Activated naive CD4-positive, alpha-beta T cell treated with anti-CD3 and anti-CD28 coated beads, Interleukin-2, amount 50 U/mL, for 72 hours (primary cell): ENCODE measurements at places on chromosomes 4 and X.

GRCh38 chrX:149275836-149276235, 229.3 kb downstream of the IDS start:
- DNase-seq: no peak

DNA sequence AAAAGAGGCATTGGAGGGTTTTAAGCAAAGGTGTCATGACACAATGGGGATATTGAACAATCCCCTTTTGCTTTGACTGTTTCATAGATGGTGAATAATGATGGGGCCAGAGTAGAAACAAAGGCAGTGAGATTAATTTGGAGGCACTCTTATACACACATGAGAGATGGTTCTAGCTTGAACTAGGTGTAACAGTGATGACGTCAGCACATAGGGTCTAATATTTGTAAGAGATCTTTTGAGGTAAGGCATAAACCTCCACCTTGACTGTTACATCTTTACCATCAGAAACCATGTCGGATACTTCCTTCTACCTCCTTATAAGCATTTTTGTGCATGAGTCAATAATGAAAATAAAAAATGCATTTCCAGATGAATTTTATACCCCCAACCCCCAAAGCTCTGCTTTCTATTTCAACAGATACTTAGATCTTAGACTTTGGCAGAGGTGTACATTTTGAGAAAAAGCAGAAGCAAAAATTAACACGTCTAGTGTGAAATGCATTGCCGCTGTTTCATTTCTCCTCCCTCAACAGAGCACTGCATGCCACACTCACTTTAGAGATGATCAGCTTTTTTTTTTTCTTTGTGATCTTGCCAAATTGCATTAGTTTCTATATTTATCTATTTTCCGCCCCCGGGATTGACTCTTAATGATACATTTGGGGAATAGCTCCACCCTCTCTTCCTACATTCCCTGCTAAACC, 87.2 kb downstream of the HS3ST1 start:
- no peak for DNase-seq

DNA sequence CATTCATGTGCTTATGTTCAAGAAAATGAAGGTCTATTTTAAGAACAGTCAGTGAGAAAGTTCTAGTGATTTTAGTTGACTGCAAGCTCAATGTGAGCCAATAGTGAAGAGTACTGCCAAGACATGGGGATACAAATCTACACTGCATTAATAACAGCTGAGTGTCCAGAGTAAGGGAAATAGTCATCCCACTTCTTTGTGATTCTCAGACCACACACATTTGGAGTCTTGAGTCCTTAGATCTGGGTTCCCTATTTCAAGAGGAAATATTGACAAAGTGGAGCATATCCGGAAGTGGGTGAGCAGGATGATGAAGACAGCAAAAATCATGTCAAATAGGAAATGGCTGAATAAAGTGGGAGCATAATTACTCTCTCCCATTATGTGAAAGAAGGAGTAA, 171.1 kb downstream of the LARP7 start:
- no peak for DNase-seq

DNA sequence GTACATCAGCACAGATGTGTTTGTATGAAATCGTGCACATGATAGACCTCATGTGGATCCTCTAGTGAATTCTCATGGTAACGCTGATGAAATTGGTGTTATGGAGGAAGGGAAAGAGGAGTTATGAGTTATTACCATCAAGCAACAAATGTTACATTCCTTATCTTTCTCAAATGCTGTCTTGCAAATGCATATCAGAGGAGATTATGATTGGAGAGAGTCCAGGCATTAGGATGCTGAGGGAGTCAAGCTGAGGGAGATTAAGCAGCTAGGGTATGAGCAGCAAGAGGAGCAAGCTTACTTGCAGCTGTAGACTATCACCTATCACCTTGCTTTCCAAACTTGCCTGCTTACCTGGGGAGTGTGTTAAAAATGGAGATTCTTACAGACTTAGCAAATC, 36.8 kb upstream of the SFRP2 start:
- DNase-seq: no peak

GRCh38 chr4:1035510-1035909, 24.1 kb downstream of the FGFRL1 start:
- no peak for DNase-seq

DNA sequence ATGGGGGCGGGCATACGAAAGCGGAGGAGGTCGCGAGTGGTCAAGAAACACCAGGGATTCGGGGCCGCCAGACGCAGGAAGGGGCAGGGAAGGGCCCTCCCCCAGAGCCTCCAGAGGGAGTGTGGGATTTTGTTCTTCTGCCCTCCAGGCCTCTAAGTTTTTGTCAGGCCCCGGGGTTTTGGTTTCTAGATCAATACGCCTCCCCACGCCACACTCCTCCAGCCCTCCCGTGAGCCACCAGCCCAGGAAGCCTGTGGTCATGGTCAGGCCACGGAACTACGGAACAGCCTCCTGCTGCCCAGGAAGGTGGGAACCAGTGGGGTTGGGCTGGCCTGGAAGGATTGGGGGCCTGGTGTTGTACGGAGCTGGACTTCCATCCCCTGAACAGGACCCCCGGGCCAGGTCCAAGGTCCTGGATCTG, 38.4 kb downstream of the CPLX1 start:
- no peak for DNase-seq

DNA sequence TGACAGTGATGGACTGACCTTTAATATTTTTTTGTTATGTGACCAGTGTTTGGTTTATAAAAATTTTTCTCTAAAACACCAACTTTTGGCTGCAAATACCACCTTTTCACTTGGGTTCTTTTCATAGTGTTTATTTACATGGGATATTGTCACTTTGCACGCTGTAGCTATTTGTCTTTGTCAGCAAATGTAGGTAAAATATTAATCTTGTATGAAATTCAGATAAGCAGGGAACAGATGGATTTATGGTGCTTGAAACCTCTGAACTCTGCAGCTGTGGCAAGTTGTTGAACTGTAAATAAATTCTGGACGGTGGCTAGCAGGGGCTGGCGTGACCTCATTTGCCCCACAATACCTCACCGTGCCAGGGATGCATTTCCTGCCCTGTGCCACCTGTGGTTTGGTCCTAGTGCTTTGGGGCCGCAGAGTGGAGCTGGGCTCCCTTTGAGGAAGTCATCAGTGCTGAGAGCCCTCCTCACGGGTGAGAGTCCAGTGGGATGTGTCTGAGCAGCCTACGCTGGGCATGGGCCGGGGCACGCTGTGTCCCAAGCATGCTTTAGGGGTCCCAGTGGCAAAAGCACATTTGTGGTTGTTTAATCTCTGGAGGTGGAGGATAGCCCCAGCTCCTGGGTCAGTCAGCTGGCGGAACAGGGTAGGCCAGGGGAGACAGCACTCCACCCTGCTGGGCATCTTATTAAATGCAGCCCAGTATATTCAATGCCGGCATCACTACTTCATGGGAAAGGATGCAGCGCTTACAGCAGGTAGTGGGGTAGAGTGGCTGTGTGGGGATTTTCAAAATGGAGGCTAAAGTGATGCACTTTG, 108.6 kb downstream of the TBL1X start:
- DNase-seq: no peak
